Esophagus squamous epithelium (tissue), 5 donors: ENCODE measurements at places on chromosomes 16 and 17. TPM values are rescaled to one million over a fixed set of nuclear protein-coding genes. Genes with fewer than 3 reads are reported as not detected.

DNA sequence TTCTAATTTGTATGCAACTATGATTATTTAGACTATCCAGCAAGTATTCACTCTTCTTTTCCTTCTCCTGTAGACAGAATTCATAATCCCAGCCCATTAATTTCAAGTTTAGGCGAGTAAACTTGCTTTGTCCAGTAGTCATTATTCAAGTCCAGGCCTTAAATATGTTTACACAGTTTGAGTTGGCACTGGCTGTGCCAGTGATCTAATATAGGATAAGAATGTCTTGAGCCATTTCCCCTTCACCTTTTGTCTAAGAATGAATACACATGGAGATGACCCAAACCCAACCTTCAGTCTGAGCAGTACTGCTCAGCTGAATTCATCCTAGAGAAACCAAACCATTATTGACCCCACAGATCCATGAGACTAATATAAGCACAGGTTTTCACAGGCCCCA lies 930.4 kb upstream of the CDH8 start:
- H3K27ac ChIP-seq: no peak overlapping the region
- H3K36me3 ChIP-seq: no peaks in the 10 kb centered on the region
- H3K4me1 ChIP-seq: no peaks in the 10 kb centered on the region
- H3K27me3 ChIP-seq: no peaks in the 10 kb centered on the region
- H3K4me3 ChIP-seq: no peak overlapping the region

GRCh38 chr17:65184235-65184959 lies 47.2 kb downstream of the RGS9 start:
- no peaks in the 10 kb centered on the region for H3K36me3 ChIP-seq
- peaks cover 7% of the 10 kb centered on the region for H3K4me1 ChIP-seq

GRCh38 chr16:66135421-66135831 lies 231.1 kb upstream of the CDH5 start:
- H3K4me1 ChIP-seq: no peaks in the 10 kb centered on the region
- no peaks in the 10 kb centered on the region for H3K27me3 ChIP-seq
- H3K27ac ChIP-seq: no peak overlapping the region
- DNase-seq: no peak
- no peaks in the 10 kb centered on the region for H3K36me3 ChIP-seq
- H3K4me3 ChIP-seq: no peak overlapping the region

- DNase-seq: no peak
- peaks cover 18% of the 10 kb centered on the region for H3K4me1 ChIP-seq
- H3K36me3 ChIP-seq: no peaks in the 10 kb centered on the region
- no peak overlapping the region for H3K4me3 ChIP-seq
- peaks cover 48% of the 10 kb centered on the region for H3K27me3 ChIP-seq
Measured at GRCh38 chr17:77802333-77802615, 156.2 kb upstream of the TNRC6C start.

DNA sequence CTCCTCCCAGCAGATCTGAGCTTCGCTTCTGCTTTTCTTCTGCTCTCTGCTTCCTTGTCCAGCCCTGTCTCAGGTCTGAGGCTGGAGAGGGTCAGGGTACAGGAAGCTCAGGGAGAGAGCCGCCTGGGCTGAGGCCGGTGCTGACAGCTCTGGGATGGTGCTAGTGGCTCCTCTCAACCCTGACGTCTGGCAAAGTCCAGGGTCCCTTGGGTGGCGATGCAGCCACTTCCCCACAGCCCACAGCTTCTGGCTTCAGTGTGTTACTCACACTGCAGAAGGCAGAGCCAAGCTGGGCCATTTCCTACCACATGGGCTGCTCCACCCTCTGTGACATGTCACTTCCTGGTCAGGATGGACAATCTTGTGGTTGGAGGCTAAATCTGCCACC lies at the start of gene CD300C:
TSS of gene CD300C (minus strand) at position 273 of the 388 bp plus-strand sequence. CDS start 333 bp downstream, outside the sequence.
- H3K36me3 ChIP-seq: no peaks in the 10 kb centered on the region
- no peak within 1 kb of the TSS for H3K27ac ChIP-seq
- peak within 1 kb of the TSS; percentile 18 for H3K4me3 ChIP-seq
- H3K4me1 ChIP-seq: no peaks in the 10 kb centered on the region
- no peak for DNase-seq

DNA sequence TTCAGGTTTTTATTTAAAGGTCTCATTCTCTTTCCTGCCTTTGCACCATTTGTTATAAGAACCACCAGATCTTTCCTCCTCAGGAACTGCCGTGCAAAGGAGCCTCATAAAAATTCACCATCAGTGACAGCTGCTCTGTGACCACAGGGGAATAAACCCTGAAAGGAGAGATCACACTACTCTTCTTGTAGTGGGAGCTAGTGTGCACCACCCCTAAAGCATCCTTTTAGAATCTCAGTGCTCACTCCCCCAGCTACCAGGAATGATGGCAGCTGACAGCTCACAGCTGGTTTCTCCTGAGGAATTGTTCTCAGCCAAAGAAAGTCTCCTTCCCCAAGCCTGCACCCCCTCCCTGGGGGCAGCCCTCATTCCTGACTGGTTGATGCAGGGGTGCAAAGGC lies 18.7 kb downstream of the VAT1L start:
- no peak for DNase-seq
- H3K27ac ChIP-seq: no peak overlapping the region
- H3K36me3 ChIP-seq: no peaks in the 10 kb centered on the region
- H3K27me3 ChIP-seq: no peaks in the 10 kb centered on the region
- no peaks in the 10 kb centered on the region for H3K4me1 ChIP-seq

- no peaks in the 10 kb centered on the region for H3K27me3 ChIP-seq
- no peak overlapping the region for H3K27ac ChIP-seq
Measured at GRCh38 chr16:60261425-60261824, 1527.3 kb upstream of the GOT2 start.

- no peak for DNase-seq
- no peaks in the 10 kb centered on the region for H3K36me3 ChIP-seq
- H3K4me1 ChIP-seq: peaks cover 20% of the 10 kb centered on the region
- H3K27me3 ChIP-seq: no peaks in the 10 kb centered on the region
Measured at GRCh38 chr17:42047343-42047742, 3.1 kb downstream of the C17orf113 start.

DNA sequence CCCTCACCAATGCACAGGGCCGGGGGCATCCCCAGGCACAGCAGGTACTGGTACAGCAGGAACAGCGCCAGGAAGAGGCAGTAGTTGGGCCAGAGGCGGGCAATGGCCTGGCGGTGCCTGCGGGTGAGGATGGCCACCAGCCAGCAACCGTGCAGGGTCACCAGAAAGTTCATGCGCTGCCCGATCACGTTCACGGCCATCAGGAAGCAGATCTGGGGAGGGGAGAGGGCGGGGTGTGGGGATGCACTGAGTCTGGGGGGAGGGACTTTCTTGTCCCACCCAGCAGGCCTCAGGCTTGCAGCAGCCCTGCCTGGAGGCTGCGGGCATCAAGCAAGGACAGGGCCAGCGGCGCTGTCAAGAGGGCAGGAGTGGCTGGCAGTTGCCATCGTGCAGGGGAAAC lies 25.4 kb downstream of the CTU2 start:
- H3K27me3 ChIP-seq: no peaks in the 10 kb centered on the region
- no peak overlapping the region for H3K27ac ChIP-seq
- no peaks in the 10 kb centered on the region for H3K4me1 ChIP-seq
- H3K36me3 ChIP-seq: peaks cover 42% of the 10 kb centered on the region

DNA sequence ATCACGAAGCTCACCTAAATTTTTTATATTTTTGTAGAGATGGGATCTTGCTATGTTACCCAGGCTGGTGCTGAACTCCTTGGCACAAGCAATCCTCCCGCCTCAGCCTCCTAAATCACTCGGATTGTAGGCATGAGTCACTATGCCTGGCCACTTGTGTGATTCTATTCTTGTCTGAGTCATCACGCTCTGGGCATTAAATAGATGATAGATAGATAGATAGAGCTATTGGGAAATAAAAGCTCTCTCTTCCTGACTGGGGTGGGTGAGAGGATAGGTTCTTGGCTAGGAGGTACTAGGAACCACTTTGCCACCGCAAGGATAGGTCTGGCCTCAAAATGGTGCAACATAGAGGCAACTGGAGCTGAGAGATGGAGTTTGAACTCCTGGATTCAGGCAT lies 21.4 kb upstream of the CACNG3 start:
- no peaks in the 10 kb centered on the region for H3K36me3 ChIP-seq
- H3K27me3 ChIP-seq: no peaks in the 10 kb centered on the region
- no peak overlapping the region for H3K27ac ChIP-seq
- no peaks in the 10 kb centered on the region for H3K4me1 ChIP-seq

GRCh38 chr16:29991571-29991904 lies 3.9 kb downstream of the HIRIP3 start:
- H3K27ac ChIP-seq: no peak overlapping the region
- no peaks in the 10 kb centered on the region for H3K27me3 ChIP-seq

DNA sequence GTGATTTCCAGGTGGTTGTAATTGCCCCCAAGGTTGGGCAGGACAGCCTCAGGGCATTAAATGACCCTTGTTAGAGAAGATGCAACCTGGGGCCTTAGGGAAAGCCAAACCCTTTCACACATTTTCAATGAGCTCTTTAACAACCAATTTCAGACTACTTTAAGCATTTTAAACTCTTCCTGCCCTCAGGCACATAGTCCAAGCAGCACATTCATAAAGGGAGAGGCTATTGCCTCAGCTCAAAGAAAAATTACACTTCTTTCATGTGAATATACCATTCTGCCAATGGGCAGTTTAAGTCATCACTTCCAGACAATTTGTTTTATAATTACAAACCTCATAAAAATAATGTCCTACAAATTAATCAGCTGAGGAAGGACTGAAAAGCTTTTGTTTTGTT lies 544.5 kb downstream of the NPIPA7 start:
- H3K4me1 ChIP-seq: no peaks in the 10 kb centered on the region
- no peak for DNase-seq

GRCh38 chr16:58656899-58657298 lies 27.3 kb upstream of the CNOT1 start:
- no peaks in the 10 kb centered on the region for H3K36me3 ChIP-seq
- DNase-seq: no peak
- peaks cover 15% of the 10 kb centered on the region for H3K4me1 ChIP-seq
- H3K4me3 ChIP-seq: no peak overlapping the region
- H3K27ac ChIP-seq: no peak overlapping the region

DNA sequence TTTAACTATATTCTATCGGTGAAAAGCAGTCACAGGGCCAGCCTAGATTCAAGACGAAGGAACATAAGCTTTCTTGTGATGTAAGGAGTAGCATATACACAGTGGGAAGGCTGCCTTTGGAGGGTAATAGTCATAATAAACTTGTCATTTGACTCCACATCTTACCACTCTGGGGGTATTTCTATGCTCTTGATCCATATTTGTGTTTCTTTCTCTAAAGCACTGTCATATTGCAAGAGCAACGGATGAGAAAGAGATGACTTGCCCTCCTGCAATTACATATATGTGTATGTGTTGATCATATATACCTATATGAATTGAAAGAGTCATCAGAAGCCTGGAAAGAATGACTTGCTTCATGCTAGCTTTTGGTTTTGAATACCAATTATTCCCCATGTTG lies 225.4 kb upstream of the HS3ST3A1 start:
- no peak overlapping the region for H3K27ac ChIP-seq
- no peak overlapping the region for H3K4me3 ChIP-seq
- H3K27me3 ChIP-seq: no peaks in the 10 kb centered on the region
- DNase-seq: no peak
- no peaks in the 10 kb centered on the region for H3K36me3 ChIP-seq
- H3K4me1 ChIP-seq: peaks cover 12% of the 10 kb centered on the region

DNA sequence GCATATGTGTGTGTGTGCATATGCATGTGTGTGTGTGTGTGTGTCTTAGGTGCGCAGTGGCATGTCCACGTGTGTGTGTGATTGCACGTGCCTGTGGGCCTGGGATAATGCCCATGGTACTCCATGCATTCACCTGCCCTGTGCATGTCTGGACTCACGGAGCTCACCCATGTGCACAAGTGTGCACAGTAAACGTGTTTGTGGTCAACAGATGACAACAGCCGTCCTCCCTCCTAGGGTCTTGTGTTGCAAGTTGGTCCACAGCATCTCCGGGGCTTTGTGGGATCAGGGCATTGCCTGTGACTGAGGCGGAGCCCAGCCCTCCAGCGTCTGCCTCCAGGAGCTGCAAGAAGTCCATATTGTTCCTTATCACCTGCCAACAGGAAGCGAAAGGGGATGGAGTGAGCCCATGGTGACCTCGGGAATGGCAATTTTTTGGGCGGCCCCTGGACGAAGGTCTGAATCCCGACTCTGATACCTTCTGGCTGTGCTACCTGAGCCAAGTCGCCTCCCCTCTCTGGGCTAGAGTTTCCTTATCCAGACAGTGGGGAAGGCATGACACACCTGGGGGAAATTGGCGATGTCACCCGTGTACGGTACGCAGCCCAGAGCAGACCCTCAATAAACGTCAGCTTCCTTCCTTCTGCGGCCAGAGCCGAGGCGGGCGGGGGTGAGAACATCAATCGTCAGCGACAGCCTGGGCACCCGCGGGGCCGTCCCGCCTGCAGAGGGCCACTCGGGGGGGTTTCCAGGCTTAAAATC lies 47.6 kb downstream of the IL21R start:
- H3K4me1 ChIP-seq: peaks cover 11% of the 10 kb centered on the region
- no peak overlapping the region for H3K27ac ChIP-seq
- H3K27me3 ChIP-seq: no peaks in the 10 kb centered on the region
- H3K4me3 ChIP-seq: no peak overlapping the region
- no peak for DNase-seq

DNA sequence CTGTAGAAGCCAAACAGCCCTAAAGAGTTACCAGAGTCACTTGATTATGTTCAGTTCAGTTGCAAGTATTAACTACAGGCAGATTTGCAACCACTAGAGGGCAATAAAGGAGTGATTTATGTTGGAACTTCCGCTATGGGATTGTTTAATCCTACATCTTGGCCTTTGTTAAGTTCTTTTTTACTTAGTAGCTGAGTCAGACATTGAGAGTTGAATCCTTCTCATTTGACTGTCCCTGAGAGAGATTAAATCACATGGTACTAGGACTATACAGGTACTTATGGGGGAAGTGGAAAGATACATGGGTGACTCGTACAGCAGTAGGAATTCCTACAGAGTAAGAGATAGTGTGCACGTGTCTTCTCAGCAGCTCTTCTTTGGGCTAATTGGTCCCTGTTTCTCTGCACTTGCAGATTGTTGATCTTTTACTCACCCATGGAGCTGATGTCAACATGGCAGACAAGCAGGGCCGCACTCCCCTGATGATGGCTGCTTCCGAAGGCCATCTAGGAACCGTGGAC lies 40.3 kb downstream of the CYB561 start:
- H3K4me1 ChIP-seq: no peaks in the 10 kb centered on the region
- DNase-seq: no peak
- H3K36me3 ChIP-seq: peaks cover 38% of the 10 kb centered on the region
- H3K27me3 ChIP-seq: no peaks in the 10 kb centered on the region

The AIPL1 gene
- total RNA-seq: not detected

The TBC1D3G gene
- not detected for total RNA-seq

The ATP6V0A1 gene
- total RNA-seq: 35.9 TPM

The SCARF1 gene
- total RNA-seq: 2.7 TPM

The TBC1D3C gene
- not detected for total RNA-seq

The SLC35G6 gene
- not detected for total RNA-seq

The UNKL gene
- 9.4 TPM for total RNA-seq

The LHX1 gene
- not detected for total RNA-seq

The GPRC5C gene
- 6.3 TPM for total RNA-seq

The PPP4C gene
- total RNA-seq: 68.3 TPM

The GOT2 gene
- total RNA-seq: 172 TPM

The BICDL2 gene
- 54.9 TPM for total RNA-seq

The SEZ6L2 gene
- total RNA-seq: 2.8 TPM

The PDILT gene
- not detected for total RNA-seq
